ENCODE measurements at places on chromosomes 11 and 22.

- DNase-seq, result no peak
These were observed 32.4 kb upstream of the CD44 start for GRCh38 chr11:35106595-35106994.

DNA sequence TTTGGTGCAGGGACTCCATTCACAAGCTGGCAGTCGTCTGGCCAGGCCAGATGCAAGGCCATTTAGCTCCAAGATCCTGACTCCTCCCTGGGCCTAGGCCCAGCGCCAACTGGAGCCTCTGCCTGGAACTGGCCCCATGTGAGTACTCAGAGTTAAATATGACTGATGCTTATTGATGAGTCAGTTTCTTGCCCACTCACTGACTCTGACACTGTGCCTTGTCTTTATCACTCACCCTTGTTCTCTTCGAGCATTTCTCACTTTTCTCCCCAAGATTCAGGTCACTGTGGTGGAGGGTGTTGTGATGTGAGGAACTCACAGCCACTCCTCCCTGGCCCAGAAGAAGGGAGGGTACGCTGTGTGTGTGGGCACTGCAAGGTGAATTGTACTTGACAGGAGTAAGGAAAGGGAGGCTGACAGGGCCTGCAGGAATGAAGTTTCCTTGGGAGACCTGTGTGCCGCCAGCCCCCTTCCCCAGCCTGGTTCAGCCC lies 23.2 kb upstream of the ST3GAL4 start:
- no peak for DNase-seq

GRCh38 chr22:49692499-49693225 lies 135.0 kb downstream of the BRD1 start:
- DNase-seq, result no peak

DNA sequence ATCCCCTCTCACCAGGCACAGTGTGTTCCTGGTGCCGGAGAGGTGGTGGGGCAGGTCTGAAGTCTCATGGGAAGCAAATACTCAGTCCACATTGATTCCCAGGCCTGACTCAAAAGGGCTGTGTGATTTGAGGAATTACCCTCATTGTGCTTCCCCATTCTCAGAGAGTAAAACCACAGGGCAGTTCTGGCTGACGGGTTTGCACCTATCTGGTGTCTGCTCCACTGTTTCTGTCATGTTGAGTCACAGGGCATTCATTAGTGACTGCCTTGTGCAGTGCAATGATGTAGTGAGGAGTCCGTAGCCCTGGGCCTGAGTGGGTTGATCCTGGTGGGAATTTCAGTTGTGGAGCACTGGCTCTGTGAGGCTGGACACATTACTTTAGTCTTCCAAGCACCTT lies 85.2 kb upstream of the ARHGAP20 start:
- no peak for DNase-seq

DNA sequence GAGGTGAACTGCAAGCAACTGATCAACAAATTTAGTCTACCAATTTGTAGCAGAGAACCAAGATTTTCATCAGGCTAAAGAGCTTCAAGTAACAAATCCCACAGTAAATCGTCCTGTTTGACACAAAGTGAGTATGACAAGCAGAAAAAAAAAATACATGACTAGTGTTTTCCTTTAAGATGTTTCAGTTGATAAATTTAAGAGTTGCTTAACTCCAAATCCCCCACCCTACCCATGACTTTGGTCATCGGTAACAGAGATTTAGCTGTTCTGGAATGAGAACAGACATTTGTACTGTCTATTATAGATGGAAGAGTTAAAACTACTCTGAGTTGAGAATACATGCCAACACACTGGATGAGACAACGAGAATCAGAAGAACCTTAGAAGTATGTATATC lies 165.0 kb upstream of the MTMR2 start:
- DNase-seq, result no peak

- no peak for DNase-seq
These were observed 69.7 kb upstream of the CDON start for GRCh38 chr11:126132319-126132718.

GRCh38 chr22:50306753-50307749 lies at the start of gene PLXNB2:
Gene PLXNB2, minus strand, starts transcription at chr22:50307646. Its CDS starts 17,062 bp downstream, at chr22:50290584.
- no peak for DNase-seq

- no peak for DNase-seq
These were observed 6.9 kb upstream of the NRXN2 start for GRCh38 chr11:64729851-64730382.

GRCh38 chr11:28521075-28521474 lies 412.9 kb downstream of the METTL15 start:
- DNase-seq, result no peak

Data from thoracic aorta (tissue), 2 donors.